ENCODE measurements at places on chromosomes 12 and 14. TPM values are rescaled to one million over a fixed set of nuclear protein-coding genes. Genes with fewer than 3 reads are reported as not detected.

Gene TSPAN19
- total RNA-seq: not detected

Gene HVCN1
- 4.1 TPM for total RNA-seq

Gene RDH16
- total RNA-seq: not detected

DNA sequence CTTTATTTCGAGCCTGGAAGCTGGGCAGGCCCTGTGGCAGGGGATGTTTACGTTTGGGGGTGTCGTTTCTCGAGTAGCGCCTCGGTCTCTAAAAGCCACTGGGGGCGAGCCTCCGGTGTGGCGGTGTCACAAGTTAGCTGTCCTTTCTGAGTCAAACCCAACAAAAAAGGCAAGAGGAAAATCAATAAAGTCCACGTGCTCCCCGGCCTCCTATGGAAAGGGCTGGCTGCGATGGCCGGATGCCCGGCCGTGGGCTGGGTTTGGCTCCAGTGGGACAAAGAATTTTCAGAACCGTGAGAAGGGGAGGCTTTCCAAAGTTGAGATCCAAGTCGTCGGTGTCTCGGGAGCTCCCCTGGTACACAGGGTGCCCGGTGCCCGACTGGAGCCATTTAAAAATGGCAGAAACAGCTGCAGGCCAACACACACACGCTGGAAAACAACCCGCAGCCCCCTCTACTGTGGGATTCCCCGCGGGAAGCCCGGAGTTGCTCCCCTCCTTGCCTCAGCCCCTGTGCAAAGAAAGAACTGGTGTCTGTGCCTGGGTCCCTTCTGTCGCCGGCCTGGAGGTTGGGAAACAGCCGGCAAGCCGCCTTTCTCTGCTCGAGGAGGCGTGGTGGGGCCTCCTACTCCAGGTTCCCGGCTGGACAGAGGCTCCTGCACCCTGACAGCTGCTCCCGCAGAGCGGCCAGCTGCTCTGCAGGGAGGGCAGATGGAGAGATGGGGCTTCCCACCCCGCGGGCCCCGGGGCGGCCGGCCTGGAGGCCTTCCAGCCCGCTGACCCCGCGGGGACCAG, 1.9 kb downstream of the BCL7A start:
- peak; percentile 87 for DNase-seq
- H3K27me3 ChIP-seq: peaks cover 4% of the 10 kb centered on the region
- peak overlapping the region; percentile 73 for H3K4me3 ChIP-seq
- no peaks in the 10 kb centered on the region for H3K36me3 ChIP-seq
- H3K27ac ChIP-seq: peak overlapping the region; percentile 60

- H3K4me3 ChIP-seq: no peak overlapping the region
- H3K27ac ChIP-seq: no peak overlapping the region
- 0 out of 2 replicates have a peak, but pooled peaks cover 6% of the 10 kb centered on the region for H3K27me3 ChIP-seq
Observed at GRCh38 chr14:30519961-30520360, 39.0 kb upstream of the G2E3 start.

Gene GDF11
- 2.1 TPM for total RNA-seq

Gene SLC25A21
- total RNA-seq: not detected

DNA sequence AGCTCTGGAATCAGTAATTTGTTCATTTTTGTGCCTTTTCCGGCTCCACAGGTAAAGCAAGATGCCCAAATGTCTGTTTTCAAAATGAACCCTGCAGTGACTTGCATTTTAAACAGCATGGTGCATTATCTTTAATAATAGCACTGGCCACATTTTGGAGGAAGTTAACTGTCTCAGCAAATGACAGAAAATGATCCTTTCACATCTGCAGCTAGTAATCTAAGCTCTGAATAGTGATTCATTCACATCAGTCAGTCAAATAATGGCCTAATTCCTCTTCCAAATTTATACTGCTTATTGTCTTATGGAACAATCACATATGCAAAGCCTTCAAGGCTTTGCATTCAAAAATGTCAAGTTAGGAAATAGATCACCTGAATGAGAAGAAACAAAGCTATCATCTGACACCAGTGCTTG, 75.6 kb downstream of the PPM1H start:
- no peaks in the 10 kb centered on the region for H3K27me3 ChIP-seq
- H3K27ac ChIP-seq: no peak overlapping the region
- H3K36me3 ChIP-seq: no peaks in the 10 kb centered on the region

Gene TMEM63C
- total RNA-seq: not detected

- DNase-seq: peak; percentile 77
- H3K36me3 ChIP-seq: no peaks in the 10 kb centered on the region
- peaks cover 20% of the 10 kb centered on the region for H3K27me3 ChIP-seq
- H3K4me1 ChIP-seq: no peaks in the 10 kb centered on the region
Observed at GRCh38 chr14:62189698-62190097, 427.5 kb downstream of the SNAPC1 start.

Gene SSPN
- 12.5 TPM for total RNA-seq

GRCh38 chr12:94169495-94169894, 21.1 kb downstream of the PLXNC1 start:
- peaks cover 18% of the 10 kb centered on the region for H3K4me1 ChIP-seq
- H3K27ac ChIP-seq: no peak overlapping the region
- H3K27me3 ChIP-seq: no peaks in the 10 kb centered on the region
- H3K36me3 ChIP-seq: no peaks in the 10 kb centered on the region

Gene SLC7A8
- total RNA-seq: 6.7 TPM

GRCh38 chr12:16573398-16574077, 32.4 kb downstream of the LMO3 start:
- no peak overlapping the region for H3K27ac ChIP-seq
- no peaks in the 10 kb centered on the region for H3K27me3 ChIP-seq

- no peak overlapping the region for H3K4me3 ChIP-seq
- H3K27ac ChIP-seq: no peak overlapping the region
- H3K4me1 ChIP-seq: no peaks in the 10 kb centered on the region
Observed at GRCh38 chr12:90936230-90937005, 18.6 kb downstream of the CCER1 start.

DNA sequence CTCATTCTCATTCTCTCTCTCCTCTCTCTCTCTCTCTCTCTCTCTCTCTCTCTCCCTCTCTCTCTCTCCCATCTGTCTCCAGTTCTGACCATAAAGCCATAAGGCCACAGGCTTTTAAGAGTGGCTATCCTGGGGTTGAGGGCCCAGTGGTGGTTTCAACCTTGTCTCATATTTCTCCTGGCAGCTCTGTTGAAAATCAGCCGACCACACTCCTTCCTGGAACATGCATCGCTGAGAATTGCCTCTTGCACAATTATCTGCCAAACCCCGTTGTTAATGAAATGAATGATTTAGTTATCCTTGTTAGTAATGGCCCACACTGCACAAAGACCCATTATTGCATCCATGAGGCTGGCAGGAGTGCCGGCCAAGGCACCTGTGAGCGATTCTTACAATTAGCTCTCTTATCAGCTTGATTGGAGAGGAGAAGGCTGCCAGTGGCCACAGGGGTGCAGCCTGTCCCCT, 30.4 kb upstream of the KCNA5 start:
- no peak overlapping the region for H3K27ac ChIP-seq
- 0 out of 2 replicates have a peak, but pooled peaks cover 3% of the 10 kb centered on the region for H3K27me3 ChIP-seq
- H3K4me3 ChIP-seq: no peak overlapping the region

DNA sequence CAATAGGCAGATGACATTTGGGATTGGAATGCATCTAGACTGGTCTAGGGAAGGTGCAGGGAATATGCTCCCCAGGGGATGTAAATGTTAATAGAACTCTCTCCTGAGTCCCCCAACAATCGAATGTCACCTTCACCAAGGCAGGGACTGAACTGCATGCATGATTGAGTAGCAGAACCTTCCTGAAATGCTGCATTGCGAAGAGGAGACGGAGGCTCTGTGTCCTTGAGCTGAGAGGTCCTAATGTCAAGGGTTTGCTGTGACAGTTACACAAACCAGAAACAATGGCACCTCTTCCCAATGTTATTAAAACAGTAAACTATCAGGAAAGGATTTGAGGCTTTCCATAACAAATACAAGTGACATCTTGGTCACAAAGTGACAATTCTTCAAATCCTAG, 117.5 kb upstream of the SFSWAP start:
- no peaks in the 10 kb centered on the region for H3K4me1 ChIP-seq
- no peak overlapping the region for H3K4me3 ChIP-seq
- no peaks in the 10 kb centered on the region for H3K36me3 ChIP-seq
- no peaks in the 10 kb centered on the region for H3K27me3 ChIP-seq
- DNase-seq: no peak

GRCh38 chr14:68881396-68881795, 88.5 kb upstream of the ZFP36L1 start:
- peaks cover 85% of the 10 kb centered on the region for H3K36me3 ChIP-seq
- no peak overlapping the region for H3K4me3 ChIP-seq
- H3K4me1 ChIP-seq: peaks cover 18% of the 10 kb centered on the region
- H3K27me3 ChIP-seq: no peaks in the 10 kb centered on the region
- H3K27ac ChIP-seq: no peak overlapping the region

DNA sequence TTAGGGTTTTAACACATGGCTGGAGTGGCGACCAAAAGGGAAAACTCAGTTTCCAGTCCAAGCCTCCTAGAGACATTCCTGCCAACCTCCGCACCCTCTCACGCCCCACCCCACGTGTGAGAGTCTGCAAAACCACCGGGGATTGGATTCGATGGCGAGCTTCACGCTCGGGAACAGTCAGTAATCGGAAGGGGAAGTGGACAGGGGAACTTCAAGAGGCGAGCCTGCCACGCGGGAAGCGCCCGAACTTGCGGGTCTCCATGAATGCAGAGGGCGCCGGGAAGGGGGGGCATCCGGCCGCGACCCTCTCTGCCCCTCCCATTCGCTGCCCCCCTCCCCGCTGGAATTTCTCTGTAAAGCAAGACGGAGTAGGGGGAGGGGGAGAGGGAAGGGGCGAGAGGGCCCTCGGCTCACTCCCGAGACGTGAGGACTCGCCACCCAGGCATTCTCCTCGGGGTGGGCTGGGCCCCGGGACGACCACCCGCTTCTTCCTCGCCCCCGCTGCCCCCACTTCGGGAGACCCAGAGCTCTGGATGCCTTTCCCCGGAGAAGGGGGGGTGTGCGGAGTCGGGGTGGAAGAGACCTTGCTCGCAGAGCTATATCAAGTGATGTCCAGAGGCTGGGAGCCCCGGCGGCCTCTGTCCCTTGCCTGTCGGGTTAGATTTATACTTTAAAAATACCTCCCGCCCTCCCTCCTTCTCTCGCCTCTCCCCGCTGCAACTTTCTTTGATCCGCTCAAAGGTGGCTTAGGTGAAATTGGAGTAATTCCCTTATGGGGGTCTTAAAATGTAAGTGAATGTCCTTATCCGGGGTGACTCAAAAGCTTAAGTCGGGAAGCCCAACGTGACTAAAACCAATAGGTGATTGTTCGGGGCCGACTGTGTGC, 2.5 kb upstream of the CCND2 start:
- H3K4me1 ChIP-seq: no peaks in the 10 kb centered on the region
- peaks cover 88% of the 10 kb centered on the region for H3K27me3 ChIP-seq
- DNase-seq: peak; percentile 29
- no peak overlapping the region for H3K27ac ChIP-seq
- no peaks in the 10 kb centered on the region for H3K36me3 ChIP-seq
- H3K4me3 ChIP-seq: peak overlapping the region; percentile 50

DNA sequence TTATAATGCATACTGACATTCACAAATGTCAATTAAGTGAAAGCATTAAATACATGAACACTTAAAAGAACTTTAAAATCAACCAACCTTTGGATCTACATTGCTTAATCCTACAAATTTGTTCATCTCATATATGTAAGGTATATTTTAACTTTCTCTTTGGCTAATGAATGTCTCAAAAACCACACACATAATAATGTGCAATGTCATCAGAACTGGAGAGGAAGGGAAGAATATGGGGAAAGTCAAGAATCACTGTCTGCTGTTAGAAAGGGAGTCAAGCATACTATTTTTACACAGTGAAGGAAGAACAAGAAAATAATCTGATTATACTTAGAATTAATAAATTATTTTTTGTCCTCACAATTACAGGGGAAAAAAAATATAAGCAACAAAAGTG, 4.9 kb downstream of the GMFB start:
- H3K4me1 ChIP-seq: peaks cover 36% of the 10 kb centered on the region
- H3K27me3 ChIP-seq: no peaks in the 10 kb centered on the region
- peaks cover 33% of the 10 kb centered on the region for H3K36me3 ChIP-seq
- peak; percentile 14 for DNase-seq

Gene TMEM260
- total RNA-seq: 19.6 TPM

Gene RDH5
- total RNA-seq: 27.2 TPM

- no peaks in the 10 kb centered on the region for H3K36me3 ChIP-seq
- peak; percentile 88 for DNase-seq
- peak within 1 kb of the TSS; percentile 73 for H3K4me3 ChIP-seq
Observed at GRCh38 chr14:75050852-75051555, at the start of gene MLH3. TSS of gene MLH3 (minus strand) at chr14:75051467. CDS start at chr14:75049655, 1,812 bp downstream.

GRCh38 chr12:26845984-26846383, 13.0 kb upstream of the ITPR2 start:
- H3K4me3 ChIP-seq: no peak overlapping the region
- H3K4me1 ChIP-seq: peaks cover 15% of the 10 kb centered on the region
- H3K36me3 ChIP-seq: no peaks in the 10 kb centered on the region
- no peaks in the 10 kb centered on the region for H3K27me3 ChIP-seq
- DNase-seq: peak; percentile 69
- no peak overlapping the region for H3K27ac ChIP-seq

GRCh38 chr12:52295663-52296062, 4.3 kb upstream of the KRT81 start:
- no peak overlapping the region for H3K27ac ChIP-seq
- 0 out of 2 replicates have a peak, but pooled peaks cover 5% of the 10 kb centered on the region for H3K4me1 ChIP-seq
- no peak overlapping the region for H3K4me3 ChIP-seq

DNA sequence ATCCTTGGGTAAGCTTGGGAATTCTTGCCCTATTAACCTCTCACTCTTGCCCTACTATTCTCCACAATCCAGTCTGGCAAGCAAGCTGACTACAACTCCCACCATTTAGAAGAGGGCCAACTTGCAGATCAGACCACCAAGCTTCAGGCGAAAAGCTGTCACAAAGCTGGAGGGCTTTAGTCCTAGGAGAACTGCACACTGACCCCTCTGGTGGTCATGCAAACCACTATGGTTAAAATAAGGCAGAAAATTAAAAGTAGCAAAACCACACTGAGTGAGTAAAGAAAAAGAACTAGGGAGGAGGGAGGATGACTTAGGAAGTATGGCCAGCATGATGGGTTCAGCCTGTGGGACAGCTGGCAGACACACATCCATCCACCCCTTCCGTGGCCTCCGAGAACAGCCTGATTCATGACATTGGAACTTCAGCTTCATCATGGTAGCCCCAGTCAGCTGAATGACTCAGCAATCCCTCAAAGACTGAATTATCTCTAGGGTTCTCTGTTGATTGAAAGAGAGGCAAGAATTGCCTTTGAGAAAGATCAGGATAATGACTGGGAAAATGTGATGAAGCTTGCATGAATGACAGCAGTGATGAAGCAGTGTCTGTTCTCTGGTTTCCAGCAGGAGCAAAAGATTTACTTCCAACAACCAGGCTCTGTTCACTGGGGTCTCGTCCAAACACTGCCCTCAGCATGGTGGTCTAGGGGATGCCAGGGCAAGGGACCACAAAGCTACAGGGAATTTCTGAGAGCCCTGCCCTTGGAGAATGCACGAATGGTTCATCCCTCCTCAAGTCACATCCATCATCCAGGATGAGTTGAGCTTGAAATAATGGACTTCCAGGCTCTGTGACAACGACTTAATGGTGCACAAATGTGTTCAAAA, 24.4 kb downstream of the PITPNM2 start:
- H3K4me1 ChIP-seq: peaks cover 29% of the 10 kb centered on the region
- no peaks in the 10 kb centered on the region for H3K36me3 ChIP-seq
- DNase-seq: peak; percentile 97
